ENCODE measurements at places on chromosomes 11 and 22. TPM values are rescaled to one million over a fixed set of nuclear protein-coding genes. Genes with fewer than 3 reads are reported as not detected.

Gene NCAM1
- 0.85 TPM for total RNA-seq

Gene MPZL3
- 14.2 TPM for total RNA-seq

Gene NXPE2
- total RNA-seq: not detected

Gene PRPF19
- 72.8 TPM for total RNA-seq

Gene OR8D1
- total RNA-seq: not detected

Gene CCDC89
- 0.87 TPM for total RNA-seq

GRCh38 chr11:64629796-64630562, 39.0 kb downstream of the SLC22A12 start:
- DNase-seq: no peak
- no peaks in the 10 kb centered on the region for H3K27me3 ChIP-seq
- no peak overlapping the region for H3K27ac ChIP-seq
- H3K4me1 ChIP-seq: no peaks in the 10 kb centered on the region
- no peak overlapping the region for H3K4me3 ChIP-seq

DNA sequence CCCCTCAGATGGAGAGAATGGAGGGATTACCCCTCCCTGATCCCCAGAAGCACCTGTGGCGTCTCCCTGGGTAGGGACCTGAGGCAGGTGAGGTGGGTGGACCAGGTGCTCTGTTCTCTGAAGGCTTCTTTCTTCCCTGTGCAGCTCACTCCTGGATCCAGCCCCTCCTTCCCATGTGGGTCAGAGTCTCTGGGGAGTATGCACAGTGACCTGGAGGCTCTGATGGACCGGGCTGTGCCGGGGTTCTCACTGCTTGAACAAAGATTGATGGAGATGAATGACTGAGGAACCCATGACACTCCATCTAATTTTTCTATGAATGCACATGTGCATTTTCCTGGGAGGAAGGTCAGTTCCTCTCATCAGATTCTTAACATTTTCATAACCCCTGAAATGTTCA, 78.6 kb upstream of the SHANK2 start:
- H3K27ac ChIP-seq: no peak overlapping the region
- no peaks in the 10 kb centered on the region for H3K27me3 ChIP-seq
- DNase-seq: no peak
- H3K36me3 ChIP-seq: no peaks in the 10 kb centered on the region
- H3K4me3 ChIP-seq: no peak overlapping the region

- no peak for DNase-seq
- H3K27ac ChIP-seq: no peak overlapping the region
- H3K36me3 ChIP-seq: no peaks in the 10 kb centered on the region
- no peaks in the 10 kb centered on the region for H3K27me3 ChIP-seq
These were observed 10.6 kb downstream of the TENM4 start for GRCh38 chr11:79430280-79430679.

GRCh38 chr11:11279956-11280689, 72.9 kb downstream of the CSNK2A3 start:
- H3K4me3 ChIP-seq: no peak overlapping the region
- DNase-seq: no peak
- H3K36me3 ChIP-seq: no peaks in the 10 kb centered on the region
- no peaks in the 10 kb centered on the region for H3K27me3 ChIP-seq

DNA sequence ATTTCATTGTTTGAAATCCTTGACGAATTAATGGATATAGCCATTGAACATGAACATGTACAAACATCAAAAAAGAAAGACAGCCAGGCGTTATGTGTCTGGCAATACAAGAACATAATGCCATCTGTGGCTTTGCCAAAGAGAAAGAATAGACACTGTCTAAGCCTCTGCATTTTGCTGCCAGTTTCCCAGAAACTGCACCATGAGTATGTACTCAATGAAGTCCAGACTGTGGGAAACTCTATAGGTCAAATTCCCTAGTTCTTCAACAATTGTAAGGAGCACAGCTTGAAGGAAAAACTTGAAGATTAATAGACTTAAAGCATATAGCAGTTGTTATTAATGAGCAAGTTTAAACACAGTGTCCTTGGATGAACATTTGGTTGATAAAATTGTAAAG, 71.3 kb downstream of the BBOX1 start:
- no peak overlapping the region for H3K4me3 ChIP-seq
- no peak for DNase-seq
- H3K27me3 ChIP-seq: no peaks in the 10 kb centered on the region

- no peak for DNase-seq
- no peaks in the 10 kb centered on the region for H3K27me3 ChIP-seq
- H3K4me1 ChIP-seq: no peaks in the 10 kb centered on the region
- H3K4me3 ChIP-seq: no peak overlapping the region
- H3K36me3 ChIP-seq: no peaks in the 10 kb centered on the region
These were observed 373.9 kb upstream of the FAT3 start for GRCh38 chr11:91850533-91851275.

DNA sequence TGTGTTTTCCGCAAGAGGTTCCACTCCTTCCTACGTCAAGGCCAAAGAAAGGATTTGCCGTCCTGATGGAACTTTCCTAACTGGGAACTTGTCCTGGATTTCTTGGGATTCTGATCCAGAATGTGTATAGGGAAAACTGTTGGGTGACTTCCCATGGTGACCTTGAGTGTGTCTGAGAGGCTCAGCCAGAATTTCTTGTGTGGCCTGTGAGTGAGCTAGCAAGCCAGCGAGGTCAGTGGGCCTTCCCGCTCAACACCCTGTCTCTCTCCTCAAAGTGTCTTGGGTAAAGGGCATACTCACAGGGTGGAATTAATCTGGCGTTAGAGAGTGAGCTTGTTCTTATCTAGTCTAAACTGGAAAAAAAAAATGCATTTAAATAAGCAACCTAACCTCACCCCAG, 20.4 kb downstream of the ZNRF3 start:
- H3K4me1 ChIP-seq: peaks cover 7% of the 10 kb centered on the region
- no peaks in the 10 kb centered on the region for H3K36me3 ChIP-seq
- no peaks in the 10 kb centered on the region for H3K27me3 ChIP-seq
- H3K4me3 ChIP-seq: no peak overlapping the region
- no peak overlapping the region for H3K27ac ChIP-seq

Measured in naive thymus-derived CD4-positive, alpha-beta T cell (primary cell).